ENCODE measurements at places on chromosomes 2 and 18.

- DNase-seq, result no peak
Observed at GRCh38 chr18:46319783-46320182, 215.6 kb downstream of the HAUS1 start.

DNA sequence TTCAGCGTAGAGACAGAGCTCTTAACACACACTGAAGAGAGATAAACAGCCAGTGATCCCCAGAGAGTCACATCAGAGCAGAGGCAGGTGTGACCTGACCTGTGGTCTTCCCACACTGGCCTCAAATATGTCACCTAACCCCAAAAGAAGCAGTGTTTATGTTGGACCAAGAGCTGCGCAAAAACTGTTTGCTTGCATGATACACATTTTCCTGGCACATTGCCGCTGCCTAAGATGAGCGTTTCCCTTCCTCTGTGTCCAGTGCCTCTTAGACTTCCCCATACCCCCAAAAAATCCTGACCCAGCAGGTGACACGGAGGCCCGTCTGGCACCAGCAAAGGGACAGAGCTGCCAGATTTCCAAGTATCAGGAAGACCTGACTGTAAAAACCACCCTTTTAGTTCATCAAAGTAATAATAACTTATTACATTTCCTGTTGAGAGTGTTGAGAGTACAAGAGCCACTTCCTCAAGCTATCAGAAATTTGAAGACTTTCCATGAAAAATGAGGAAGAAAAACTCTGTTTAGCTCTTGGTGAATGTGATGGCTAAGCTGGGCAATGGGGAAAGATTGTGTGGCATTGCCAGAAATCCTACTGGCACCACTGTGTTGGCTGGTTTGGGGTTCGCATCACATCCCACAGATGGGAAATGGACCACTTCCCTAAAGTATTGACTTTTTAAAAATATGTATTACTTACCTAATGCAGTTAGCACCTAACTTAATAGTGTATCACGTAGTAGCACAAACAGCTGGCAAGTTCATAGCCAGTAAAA lies 6.7 kb downstream of the TNFRSF11A start:
- no peak for DNase-seq

GRCh38 chr2:127394492-127394891 lies 6.7 kb upstream of the MAP3K2 start:
- no peak for DNase-seq

DNA sequence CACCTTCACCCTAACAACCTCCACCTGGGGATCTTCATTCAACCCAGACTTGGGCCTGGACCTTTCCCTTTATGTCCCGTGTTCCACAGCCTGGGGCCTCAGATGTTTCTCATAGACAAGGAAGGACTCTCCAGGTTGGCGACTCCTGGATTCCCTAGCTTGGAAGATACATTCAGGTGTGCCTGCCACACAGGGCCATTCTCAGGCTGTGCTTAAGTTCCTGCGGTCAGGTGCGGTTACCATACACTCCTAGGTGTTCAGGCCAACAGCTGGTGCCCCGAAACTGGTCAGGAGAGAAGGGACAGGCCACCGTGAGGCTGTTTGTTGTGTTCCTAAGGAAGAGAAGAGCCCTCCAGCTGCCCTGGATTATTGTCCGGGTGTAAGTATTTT lies 15.6 kb downstream of the SLC4A3 start:
- DNase-seq, result no peak

DNA sequence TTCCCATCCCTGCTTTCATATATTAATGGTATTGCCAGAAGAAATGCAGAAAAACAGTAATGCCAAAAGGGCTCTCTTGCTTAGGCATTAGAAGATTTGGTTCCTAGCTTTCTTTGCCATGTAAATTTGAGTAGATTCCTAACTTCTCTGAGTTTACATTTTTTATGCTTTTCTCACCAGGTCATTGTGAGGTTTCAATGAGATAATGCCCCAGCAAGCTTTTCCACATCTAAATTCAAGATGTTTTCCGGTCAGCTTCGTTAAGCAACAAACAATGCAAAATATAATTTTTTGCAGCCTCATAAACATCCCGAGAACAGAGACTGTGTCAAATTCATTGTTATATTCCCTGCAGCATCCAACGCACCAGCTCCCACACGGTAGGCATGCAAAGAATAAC lies 44.9 kb downstream of the NCKAP5 start:
- no peak for DNase-seq

- DNase-seq, result no peak
Observed at GRCh38 chr2:10529611-10530010, 81.5 kb upstream of the ODC1 start.

All from NCI-H1436 (cell line).